Epithelial cell of proximal tubule (primary cell): ENCODE measurements at places on chromosomes 4 and X. TPM values are rescaled to one million over a fixed set of nuclear protein-coding genes. Genes with fewer than 3 reads are reported as not detected.

Gene TMEM150C
- total RNA-seq: 0.36 and 2.9 TPM in 2 replicates

Gene MAGEA1
- total RNA-seq: not detected in 2 replicates

Gene ZNF81
- total RNA-seq: 2.7 and 16.9 TPM in 2 replicates

Gene FABP2
- total RNA-seq: not detected in 2 replicates

Gene ZCCHC18
- 0.63 and 1.2 TPM in 2 replicates for total RNA-seq

Gene SH3D19
- total RNA-seq: 14.8 and 21.4 TPM in 2 replicates

Gene ASB9
- total RNA-seq: 6.3 and 9.6 TPM in 2 replicates

Gene FMR1NB
- not detected in 2 replicates for total RNA-seq

Gene PAGE2
- not detected in 2 replicates for total RNA-seq

Gene HAND2
- total RNA-seq: not detected in 2 replicates
